ENCODE measurements at places on chromosomes 2 and 18. TPM values are rescaled to one million over a fixed set of nuclear protein-coding genes. Genes with fewer than 3 reads are reported as not detected.

ZNF892 gene
- 1.2 TPM for total RNA-seq

POTEI gene
- total RNA-seq = under 0.01 TPM

MGAT4A gene
- 207 TPM for total RNA-seq

KYNU gene
- 35.9 TPM for total RNA-seq

TMEM17 gene
- total RNA-seq = 0.21 TPM

FAM117B gene
- 31.1 TPM for total RNA-seq

POTEE gene
- total RNA-seq = not detected

IL37 gene
- not detected for total RNA-seq

ITGA6 gene
- 116 TPM for total RNA-seq

C2orf66 gene
- not detected for total RNA-seq

IL18RAP gene
- total RNA-seq = 33.5 TPM

CAPN14 gene
- total RNA-seq = 0.21 TPM

SAG gene
- 0.21 TPM for total RNA-seq

AFF3 gene
- total RNA-seq = 21.9 TPM

ZNF142 gene
- total RNA-seq = 23.4 TPM

COL3A1 gene
- total RNA-seq = 0.42 TPM

HRH4 gene
- 0.42 TPM for total RNA-seq

ASB1 gene
- total RNA-seq = 10.5 TPM

AKAIN1 gene
- total RNA-seq = not detected

PRR30 gene
- total RNA-seq = not detected

ANO7 gene
- total RNA-seq = 0.10 TPM

ERICH2 gene
- not detected for total RNA-seq

ATP6V1B1 gene
- total RNA-seq = not detected

FARP2 gene
- total RNA-seq = 27.6 TPM

KCNK3 gene
- 0.21 TPM for total RNA-seq

PIKFYVE gene
- total RNA-seq = 59.6 TPM

All from mononuclear cell (primary cell).